Occipital lobe (tissue), 3 donors: ENCODE measurements at places on chromosomes 6 and 20. TPM values are rescaled to one million over a fixed set of nuclear protein-coding genes. Genes with fewer than 3 reads are reported as not detected.

DNA sequence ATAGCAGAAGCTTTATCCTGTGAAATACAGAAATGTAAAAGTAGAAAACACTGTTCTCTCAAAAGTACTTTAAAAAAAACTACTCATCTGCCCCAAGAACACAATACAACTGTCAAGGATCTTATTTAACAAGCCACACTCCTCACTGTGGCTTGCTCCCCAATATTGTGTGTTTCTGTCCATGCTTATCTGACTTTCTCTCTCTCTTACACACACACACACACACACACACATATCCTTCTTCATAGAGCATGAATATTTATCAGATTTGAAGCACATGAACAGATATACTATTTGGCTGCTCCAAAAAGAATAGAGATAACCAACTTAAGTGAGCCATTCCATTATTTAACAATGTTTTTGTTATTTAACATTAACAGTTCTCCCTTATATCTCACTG, 3.6 kb upstream of the PHIP start:
- no peak for DNase-seq

GRCh38 chr20:13494019-13494418, 144.7 kb downstream of the TASP1 start:
- DNase-seq, result no peak

- DNase-seq, result no peak
Observed at GRCh38 chr6:151900256-151900655, 92.8 kb downstream of the ESR1 start.

- DNase-seq, result no peak
Observed at GRCh38 chr6:17469006-17469832, 75.8 kb downstream of the CAP2 start.

GRCh38 chr6:45803071-45803470, 212.6 kb downstream of the CLIC5 start:
- no peak for DNase-seq

DNA sequence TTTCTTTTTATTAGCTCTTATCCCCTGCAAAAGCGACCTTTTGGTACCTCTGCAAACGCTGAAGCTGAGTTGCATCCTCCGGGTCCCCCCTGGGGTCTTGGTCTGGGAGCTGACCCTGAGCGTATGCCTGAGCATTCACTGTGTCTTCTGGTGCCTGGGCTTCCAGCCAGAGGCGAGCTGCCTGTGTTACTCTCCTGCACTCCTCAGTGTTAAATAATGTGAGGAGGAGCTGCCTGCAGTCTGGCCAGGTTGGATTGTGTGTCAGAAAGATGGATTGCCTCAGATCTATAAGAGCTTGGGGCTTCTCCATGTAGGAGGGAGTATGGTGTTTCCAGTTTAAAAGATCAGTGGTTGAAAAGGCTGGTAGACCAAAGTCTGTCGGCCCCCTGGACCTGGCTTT, 8.7 kb upstream of the GMPR start:
- DNase-seq, result no peak

DNA sequence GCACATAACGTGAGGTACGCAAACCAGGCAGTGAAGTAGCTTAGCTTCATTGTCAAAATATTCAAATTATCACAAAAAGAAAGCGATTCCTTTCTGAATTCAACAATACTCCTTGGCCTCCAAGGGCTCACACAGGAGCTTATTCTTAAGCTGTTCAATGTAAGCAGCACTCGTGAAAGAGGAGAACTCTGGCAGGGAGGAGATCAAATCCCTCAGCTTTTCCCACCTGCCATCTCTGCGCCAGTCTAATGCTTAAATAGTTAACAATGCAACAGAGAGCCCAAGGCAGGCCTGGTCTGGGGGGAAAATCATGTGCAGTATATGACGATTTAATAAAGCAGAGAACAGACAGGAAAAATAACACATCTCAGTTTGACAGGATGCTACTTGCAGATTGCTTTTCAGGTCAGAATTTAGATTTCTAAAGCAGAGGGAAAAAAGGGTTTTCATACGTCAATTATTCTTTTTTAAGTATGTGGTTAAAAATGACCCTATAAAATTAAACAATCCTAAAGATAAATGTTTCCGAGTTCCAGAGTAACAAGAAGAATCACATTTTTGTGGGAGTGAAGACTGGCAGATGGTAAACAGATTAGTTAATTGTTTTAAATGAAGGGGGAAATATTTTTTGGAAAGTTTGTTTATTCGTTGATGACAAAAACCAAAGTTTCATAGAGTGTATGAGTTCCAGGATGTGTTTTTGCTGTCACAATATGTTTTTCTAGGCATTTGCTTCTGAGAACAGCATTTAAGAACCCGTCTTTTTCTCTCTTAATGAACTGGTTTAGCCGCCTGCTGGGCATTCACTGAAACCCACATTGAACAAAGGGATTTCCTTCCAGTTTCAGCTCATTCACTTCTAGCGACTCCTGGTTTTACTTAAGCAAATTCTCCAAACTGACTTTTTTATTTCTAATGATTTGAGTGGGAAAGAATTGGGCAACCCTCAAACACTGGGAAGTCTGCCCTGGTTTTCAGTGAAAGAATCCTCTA, 45.9 kb downstream of the PLAGL1 start:
- no peak for DNase-seq

DNA sequence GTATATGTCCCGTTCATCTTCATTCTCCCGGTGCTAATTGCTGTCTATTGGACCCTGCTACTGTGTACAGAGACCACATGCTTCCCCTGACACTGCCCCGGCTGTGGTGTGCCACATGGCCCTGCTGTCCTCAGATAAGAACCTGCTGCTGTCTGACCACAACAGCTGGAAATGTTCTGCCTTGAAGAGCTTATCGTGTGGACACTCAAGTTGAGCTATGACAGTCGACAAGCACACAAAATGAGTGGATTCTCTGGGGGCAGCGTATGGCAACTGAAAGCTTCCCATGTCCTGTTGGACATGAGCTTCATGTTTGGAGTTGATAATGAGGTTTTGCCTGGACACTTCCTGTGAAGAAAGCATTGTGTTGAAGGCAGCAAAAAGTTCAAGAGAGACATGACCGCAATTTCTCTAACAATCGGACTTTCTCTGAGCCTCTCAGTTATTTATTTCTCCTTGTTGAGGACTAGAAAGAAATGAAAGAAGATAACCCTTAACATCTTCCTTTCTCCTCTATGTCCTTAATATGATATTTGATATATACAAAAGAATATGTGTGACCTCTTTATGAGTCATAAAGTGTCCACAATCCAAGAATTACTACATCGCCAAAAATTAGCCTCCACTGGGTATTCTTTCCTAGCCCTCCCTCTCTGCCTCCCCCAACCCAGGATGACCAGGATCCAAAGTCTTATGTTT, 187.1 kb upstream of the TCF21 start:
- DNase-seq, result no peak

- DNase-seq, result no peak
Observed at GRCh38 chr20:62230276-62230675, 8.0 kb upstream of the OSBPL2 start.

GRCh38 chr20:23515250-23515939, 24.5 kb downstream of the CST8 start:
- DNase-seq, result no peak

GRCh38 chr6:84228198-84228543, 728 bp upstream of the CEP162 start:
- no peak for DNase-seq

DNA sequence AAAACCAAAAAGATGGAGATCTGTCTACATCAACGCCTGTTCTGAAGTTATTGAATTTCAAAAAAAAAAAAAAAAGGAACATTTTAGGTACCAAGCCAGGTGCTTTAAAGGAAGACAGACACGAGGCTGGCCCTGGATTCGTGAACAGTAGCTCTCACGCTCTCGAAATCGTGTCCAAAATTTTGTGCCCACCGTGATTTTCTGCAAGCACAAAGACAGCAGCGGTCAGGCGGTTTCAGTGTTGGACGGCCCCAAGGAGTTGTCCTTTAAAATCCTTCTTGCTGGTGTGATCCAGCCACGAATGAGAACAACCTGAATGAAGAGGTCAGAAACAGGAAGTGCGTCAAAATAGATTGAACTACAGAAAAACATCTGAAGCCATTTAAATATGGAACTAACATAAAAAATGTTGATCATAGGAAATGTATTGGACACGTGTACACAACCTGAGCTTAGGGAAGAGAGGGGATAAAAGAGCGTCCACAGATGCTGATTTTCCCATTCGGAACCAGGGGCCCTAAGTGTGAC, 78.2 kb downstream of the THBS2 start:
- DNase-seq, result no peak

- no peak for DNase-seq
Observed at GRCh38 chr6:116099036-116099435, 1.6 kb upstream of the NT5DC1 start.

DNA sequence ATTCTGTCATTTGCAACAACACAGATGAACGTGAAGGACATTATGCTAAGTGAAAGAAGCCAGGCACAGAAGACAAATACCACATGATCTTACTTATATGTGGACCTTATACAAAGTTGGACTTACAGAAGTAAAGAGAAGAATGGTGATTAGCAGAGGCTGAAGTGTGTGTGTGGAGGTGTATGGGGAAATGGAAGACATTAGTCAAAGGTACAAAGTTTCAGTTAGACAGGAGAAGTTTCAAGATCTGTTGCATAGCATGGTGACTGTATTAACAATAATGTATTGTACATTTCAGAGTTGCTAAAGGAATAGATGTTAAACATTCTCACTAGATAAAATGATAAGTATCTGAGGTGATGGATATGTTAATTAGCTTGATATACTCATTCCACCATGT, 348.3 kb upstream of the PRND start:
- DNase-seq, result no peak

DNA sequence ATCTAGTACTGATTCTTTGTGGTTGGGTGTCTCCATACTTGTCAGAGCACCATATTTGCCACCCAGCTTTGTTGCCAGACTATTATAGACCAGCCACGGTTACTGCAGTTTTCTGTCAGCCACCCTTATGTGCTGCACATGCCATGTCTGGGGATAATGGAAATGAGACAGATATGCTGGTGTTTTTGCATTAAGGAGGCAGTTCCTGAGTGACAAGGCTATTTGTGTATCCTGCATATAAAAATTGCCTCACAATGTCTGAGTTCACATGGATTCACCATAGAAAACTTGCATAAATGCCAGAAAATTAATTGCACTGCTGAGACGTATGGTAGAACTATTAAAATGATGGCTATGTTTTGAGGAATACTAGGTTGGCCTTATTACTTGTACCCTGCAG, 51.8 kb downstream of the NKAIN2 start:
- DNase-seq, result no peak

DNA sequence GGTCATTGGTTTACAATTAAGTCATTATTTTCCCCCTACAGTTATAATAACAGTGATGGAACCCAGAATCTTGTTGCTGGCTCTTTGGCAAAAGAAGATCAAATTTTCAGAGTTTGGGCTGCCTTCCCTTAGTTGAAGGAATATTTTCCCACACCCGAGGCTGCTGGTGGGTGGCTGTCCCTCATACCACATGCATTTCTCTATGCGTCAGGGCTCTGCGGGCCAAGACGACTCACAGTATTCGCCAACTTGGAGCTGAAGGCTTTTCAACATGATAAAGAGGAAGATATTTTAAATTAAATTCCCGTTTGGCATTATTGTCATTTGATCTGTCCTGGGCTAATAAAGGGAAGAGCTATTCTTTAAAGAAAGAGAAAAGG, 102.2 kb upstream of the SASH1 start:
- DNase-seq, result no peak

GRCh38 chr6:18039481-18039880, 52.0 kb upstream of the KIF13A start:
- DNase-seq, result no peak

GRCh38 chr20:32518593-32519380, 66.3 kb downstream of the NOL4L start:
- no peak for DNase-seq

DNA sequence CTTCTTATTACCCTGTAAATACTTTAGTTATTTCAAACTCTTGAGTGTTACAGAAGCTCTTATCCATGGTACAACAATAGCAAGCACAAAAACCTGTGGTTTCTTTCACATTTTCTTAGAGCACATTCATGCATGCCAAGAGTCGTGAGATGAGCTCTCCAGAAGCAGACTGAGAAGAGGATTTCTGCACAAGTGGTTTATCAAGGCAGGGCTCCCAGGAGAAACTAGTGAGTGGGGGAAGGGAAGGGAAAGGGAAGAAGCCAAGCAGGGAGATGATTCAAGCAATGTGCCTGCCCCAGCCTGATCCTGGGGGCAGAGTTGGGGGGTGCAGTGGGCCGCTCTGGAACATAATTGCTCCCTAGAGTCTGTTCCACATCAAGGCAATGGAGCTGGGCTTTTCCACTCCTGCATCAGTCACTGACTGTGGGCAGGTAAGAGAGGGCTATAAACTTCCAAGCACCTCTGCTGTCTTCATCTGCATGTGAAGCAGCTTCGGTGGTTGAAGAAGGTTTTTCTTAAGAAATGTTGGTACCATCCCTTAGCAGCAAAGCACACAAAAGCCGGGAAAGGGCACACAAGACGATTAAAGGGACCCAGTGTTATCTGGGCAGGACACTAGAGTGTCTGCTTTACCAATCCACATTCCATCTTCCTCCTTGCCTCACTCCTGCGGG, 152.1 kb downstream of the PLCB4 start:
- no peak for DNase-seq

GRCh38 chr20:58596750-58597248, 54.3 kb upstream of the STX16 start:
- DNase-seq, result no peak

Gene GPR63
- 27.9 TPM for total RNA-seq

Gene PTP4A1
- total RNA-seq, result 83.0 TPM

Gene COQ3
- 12.2 TPM for total RNA-seq

Gene ABHD12
- total RNA-seq, result 39.0 TPM
